ENCODE measurements at places on chromosomes 4 and X.

- H3K4me3 ChIP-seq: no peak overlapping the region
- no peak overlapping the region for H3K27ac ChIP-seq
- H3K4me1 ChIP-seq: no peaks in the 10 kb centered on the region
Measured at GRCh38 chr4:83651846-83652245, 115.9 kb downstream of the GPAT3 start.

DNA sequence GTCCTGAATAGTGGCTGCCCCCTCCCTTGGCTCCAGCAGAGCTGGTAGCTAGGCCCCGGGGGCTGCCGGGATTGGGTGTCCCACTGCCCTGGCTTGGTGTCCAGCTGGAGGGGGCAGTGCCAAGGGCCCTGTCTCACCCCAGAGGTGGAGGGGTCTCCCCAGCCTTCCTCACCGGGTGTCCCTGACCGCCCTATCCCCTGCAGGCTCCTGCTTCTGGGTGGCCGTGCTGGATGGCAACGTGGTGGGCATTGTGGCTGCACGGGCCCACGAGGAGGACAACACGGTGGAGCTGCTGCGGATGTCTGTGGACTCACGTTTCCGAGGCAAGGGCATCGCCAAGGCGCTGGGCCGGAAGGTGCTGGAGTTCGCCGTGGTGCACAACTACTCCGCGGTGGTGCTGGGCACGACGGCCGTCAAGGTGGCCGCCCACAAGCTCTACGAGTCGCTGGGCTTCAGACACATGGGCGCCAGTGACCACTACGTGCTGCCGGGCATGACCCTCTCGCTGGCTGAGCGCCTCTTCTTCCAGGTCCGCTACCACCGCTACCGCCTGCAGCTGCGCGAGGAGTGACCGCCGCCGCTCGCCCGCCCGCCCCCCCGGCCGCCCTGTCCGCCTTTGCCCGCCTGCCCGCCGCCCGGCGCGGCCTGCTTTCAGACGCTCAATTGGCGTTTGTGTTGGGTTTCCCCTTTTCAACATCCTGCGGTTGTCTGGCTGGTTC, 4.6 kb downstream of the NAT8L start:
- no peaks in the 10 kb centered on the region for H3K27me3 ChIP-seq
- no peak overlapping the region for H3K4me3 ChIP-seq
- H3K4me1 ChIP-seq: no peaks in the 10 kb centered on the region
- no peaks in the 10 kb centered on the region for H3K36me3 ChIP-seq
- H3K27ac ChIP-seq: no peak overlapping the region
- ATAC-seq: no peak

DNA sequence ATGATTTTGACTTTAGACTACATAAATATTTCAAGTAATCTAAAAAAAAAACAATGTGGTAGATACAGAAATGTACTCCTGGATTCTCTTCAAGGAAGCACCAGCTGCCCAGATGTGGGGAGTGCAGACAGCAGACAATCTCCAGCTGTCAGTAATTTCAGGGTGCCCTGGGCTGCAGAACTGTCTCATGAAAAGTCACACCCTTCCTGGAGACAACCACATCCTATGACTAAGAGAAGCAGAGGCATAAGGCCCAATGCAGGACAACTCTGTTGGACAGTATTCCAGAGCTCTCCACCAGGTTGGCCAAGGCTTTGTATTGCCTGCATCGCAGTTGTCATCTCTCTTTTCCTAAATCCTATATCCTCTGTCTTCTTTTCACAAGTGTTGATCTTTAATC, 34.4 kb upstream of the BLTP1 start:
- no peaks in the 10 kb centered on the region for H3K27me3 ChIP-seq
- peaks cover 18% of the 10 kb centered on the region for H3K4me1 ChIP-seq
- ATAC-seq: peak; percentile 82
- peak overlapping the region; percentile 22 for H3K27ac ChIP-seq
- H3K4me3 ChIP-seq: peak overlapping the region; percentile 41
- H3K36me3 ChIP-seq: no peaks in the 10 kb centered on the region

- ATAC-seq: no peak
- H3K27ac ChIP-seq: no peak within 1 kb of the TSS
Measured at GRCh38 chr4:69639542-69639941, at the start of gene UGT2A2. Gene UGT2A2, minus strand, starts transcription at chr4:69639642. Its CDS starts 2 bp downstream, at chr4:69639640.

DNA sequence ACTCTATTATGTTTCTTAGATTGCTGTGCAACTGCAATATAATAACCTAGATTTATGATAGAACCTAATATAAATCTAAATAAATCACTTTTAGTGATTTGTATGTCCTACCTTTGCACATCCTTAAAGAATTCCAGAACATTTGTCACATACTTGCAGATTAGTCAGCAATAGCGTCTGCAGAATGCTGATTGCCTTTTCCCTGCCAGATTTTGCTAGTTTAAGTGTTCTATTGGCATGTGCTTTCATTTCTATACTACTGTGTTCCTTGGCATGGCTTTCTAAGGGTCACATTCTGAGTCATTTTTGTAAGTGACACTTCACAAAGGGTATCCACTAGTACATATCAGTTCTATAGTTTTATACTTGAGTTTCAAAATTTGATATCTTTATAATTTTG, 303.1 kb upstream of the GIMD1 start:
- no peak overlapping the region for H3K27ac ChIP-seq
- no peak for ATAC-seq
- H3K4me1 ChIP-seq: no peaks in the 10 kb centered on the region
- no peak overlapping the region for H3K4me3 ChIP-seq
- H3K36me3 ChIP-seq: no peaks in the 10 kb centered on the region

- H3K36me3 ChIP-seq: no peaks in the 10 kb centered on the region
- no peaks in the 10 kb centered on the region for H3K27me3 ChIP-seq
- peak; percentile 9 for ATAC-seq
- no peak overlapping the region for H3K4me3 ChIP-seq
- H3K4me1 ChIP-seq: peaks cover 14% of the 10 kb centered on the region
- peak overlapping the region; percentile 42 for H3K27ac ChIP-seq
Measured at GRCh38 chr4:153234885-153235284, 30.6 kb downstream of the TRIM2 start.

DNA sequence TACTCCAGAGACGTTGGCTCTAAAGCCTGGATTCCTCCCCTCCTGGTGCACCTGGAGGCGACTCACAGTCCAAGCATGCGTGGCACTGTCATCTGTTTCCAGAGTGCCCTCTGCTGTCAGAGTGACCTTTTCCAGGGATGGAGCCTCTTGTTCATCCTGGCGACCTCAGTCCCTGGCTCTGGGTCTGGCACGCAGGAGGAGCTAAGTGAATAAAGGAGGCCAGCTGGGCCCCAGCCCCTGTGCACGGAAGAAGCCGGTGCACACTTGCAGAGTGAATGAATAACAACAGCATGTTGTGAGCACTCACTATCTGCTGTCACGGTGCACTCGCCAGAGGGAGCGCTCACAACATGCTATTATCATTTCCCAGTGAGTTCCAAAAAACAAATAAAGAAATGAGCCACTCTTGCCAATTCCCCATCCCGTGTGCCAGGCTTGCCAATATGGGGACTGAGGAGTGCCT, 27.8 kb upstream of the PSAPL1 start:
- peaks cover 7% of the 10 kb centered on the region for H3K27me3 ChIP-seq
- no peak overlapping the region for H3K27ac ChIP-seq
- H3K4me3 ChIP-seq: no peak overlapping the region
- no peak for ATAC-seq
- H3K4me1 ChIP-seq: no peaks in the 10 kb centered on the region

- no peak overlapping the region for H3K4me3 ChIP-seq
- H3K27me3 ChIP-seq: no peaks in the 10 kb centered on the region
- ATAC-seq: no peak
- no peak overlapping the region for H3K27ac ChIP-seq
- H3K36me3 ChIP-seq: peaks cover 13% of the 10 kb centered on the region
Measured at GRCh38 chr4:26765515-26765914, 95.1 kb upstream of the STIM2 start.

DNA sequence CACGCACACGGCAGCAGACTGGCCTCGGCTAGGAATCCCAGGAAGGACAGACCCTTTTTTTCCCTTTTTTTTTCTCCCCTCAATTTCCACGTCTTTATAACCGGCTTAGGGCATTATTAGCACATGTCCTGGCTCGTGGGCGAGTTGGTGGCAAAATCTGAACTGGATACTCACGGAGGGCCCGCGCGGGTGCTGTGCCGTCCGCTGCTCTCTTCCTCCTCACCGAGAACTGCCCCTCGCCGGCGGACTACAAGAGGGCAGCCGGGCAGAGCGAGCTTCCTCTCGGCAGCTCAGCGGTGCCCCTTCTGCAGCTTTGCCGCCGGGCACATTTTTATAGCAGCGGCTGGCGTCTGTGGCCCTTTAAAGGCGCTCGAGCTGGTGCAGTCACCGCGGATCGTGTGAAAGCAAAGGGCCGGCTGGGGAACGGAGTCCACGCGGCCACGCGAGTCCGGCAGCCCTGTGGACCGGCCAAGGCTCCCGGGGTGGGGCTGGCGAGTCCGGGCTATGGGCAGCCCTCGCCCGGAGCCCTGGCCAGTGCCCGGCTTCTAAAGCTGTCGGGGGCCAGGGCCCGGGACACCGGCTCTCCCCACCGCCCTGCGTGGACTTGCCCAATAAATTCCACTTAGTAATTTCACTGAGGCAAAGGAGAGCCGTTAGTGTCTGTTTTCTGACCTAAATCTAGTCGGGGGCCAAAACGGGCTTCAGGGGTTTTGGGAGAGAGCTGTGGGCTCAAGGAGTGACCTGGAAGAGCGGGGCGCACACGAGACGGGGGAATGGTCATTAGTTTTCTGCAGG, 1.3 kb upstream of the CITED1 start:
- peak; percentile 14 for ATAC-seq
- H3K4me1 ChIP-seq: no peaks in the 10 kb centered on the region
- no peak overlapping the region for H3K27ac ChIP-seq
- H3K36me3 ChIP-seq: no peaks in the 10 kb centered on the region

DNA sequence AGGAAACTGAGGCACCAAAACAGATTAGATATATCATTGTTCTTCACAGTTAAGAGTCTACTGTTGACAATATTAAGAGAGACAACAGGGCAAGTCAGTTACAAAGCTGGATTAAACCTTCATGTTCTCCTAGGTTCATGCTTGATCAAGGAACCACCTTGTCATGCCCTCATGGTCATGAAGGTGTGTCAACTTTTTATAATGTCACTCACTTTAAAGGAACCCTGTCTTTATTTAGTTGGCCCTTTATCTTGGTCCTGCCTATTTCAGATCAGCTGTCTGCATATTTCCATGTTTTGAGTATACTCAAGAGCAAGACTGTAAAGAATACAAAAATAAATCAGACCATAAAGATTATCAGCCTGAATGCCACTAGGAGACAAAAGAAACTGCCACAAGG, 140.2 kb upstream of the FAM241A start:
- H3K36me3 ChIP-seq: no peaks in the 10 kb centered on the region
- peaks cover 11% of the 10 kb centered on the region for H3K27me3 ChIP-seq
- no peak overlapping the region for H3K27ac ChIP-seq
- no peak overlapping the region for H3K4me3 ChIP-seq

All from activated T-helper 17 cell treated with anti-CD3 and anti-CD28 coated beads, Interleukin-2, amount 50 U/mL, for 72 hours (primary cell).